Head of caudate nucleus (tissue), 42 donors: ENCODE measurements at places on chromosomes 5 and 9.

GRCh38 chr5:167943343-167943742 is 348.1 kb upstream of the WWC1 start:
- no peak for DNase-seq

GRCh38 chr9:114016629-114017423 is 61.3 kb downstream of the AMBP start:
- peak; percentile 3 for DNase-seq

DNA sequence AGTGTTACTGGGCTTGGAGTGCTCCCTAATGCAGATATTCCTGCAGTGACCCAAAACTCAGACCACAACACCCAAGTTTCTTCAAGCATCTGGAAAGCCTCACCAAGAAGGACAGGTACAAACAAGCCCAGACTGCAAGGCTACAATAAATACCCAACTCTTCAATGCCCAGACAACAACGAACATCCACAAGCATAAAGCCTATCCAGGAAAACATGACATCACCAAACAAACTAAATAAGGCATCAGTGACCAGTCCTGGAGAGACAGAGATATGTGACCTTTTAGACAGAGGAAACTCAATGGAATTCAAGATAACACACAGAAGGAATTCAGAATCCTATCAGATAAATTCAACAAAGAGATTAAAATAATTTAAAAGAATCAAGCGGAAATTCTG is 605.6 kb downstream of the PDE4D start:
- no peak for DNase-seq

- DNase-seq = no peak
Observed at GRCh38 chr9:31071606-31072286, 1312.7 kb upstream of the ACO1 start.

DNA sequence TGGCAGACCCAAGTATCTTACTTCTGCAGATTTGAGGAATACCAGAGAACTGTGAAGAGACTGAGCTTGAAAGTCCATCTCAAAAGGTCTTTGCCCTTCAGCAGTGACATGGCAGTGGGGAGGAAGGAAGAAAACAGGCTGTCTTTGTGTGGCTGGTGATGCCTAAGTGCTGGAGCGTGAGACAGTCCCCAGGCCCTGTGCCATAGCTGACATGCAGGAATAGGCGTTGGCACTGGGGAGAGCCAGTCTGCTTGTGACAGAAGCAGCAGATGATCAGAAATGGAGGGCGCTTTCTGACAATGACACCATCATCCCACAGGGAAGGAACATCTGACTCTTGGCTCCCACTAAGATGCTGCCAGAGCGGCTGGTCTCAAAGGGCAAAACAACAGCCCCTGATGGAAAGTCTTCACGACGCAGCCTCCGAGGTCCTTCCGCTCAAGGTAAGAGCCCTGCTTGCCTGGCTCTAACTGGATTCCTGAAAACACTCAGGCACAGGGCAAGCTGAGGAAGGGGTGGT is 15.5 kb upstream of the GLRX start:
- peak; percentile 72 for DNase-seq

- DNase-seq = no peak
Observed at GRCh38 chr5:135055396-135055795, 21.4 kb upstream of the PITX1 start.

DNA sequence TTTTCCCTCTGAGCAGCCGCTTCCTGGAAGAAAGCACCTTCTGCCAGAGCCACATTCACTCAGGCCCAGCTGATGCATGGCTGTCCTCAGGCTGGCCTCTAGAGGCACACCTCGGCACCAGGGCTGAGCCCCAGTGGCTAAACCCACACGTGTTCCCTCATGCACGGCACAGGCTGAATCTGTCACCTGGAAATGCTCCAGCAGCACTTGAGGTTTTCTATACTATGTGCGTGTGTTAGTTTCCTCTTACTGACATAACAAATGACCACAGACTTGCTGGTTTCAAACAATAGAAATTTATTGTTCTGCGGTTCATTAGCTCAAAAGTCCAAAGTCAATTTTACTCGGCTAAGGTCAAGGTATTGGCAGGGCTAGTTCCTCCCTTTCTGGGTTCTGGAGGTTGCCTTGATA is 141.4 kb downstream of the LRRC70 start:
- no peak for DNase-seq

DNA sequence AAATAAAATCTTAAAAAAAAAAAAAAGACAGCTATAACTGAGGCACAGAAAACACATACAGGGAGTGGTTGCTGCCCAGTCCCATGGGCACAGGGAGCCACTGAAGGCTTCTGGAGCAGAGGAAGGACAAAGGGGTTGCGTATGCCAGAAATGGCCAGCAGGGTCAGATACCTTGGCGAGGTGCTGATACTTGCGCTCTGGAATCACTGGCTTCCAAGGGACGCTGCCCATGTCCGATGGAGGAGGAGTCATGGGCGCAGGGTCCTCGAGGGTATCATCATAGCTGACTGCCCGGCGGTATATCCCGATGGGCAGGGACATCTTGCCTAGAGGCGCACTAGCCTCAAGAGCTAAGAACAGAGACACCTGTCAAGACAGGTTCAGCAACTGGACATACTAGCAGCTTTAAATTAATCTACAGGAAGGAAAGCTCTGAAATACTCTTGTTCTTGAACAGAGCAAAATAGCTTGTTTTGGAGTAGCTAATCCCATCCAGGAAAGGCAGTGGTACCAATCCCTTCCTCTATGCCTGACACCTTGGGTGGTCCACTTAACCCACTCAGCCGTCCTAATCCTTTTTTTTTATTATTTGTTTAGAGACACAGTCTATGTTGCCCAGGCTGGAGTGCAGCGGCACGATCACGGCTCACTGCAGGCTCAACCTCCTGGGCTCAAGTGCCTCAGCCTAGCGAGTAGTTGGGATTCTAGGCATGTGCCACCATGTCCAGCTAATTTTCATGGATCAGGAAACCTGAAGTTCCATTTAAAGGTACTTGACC is 6.0 kb downstream of the KIAA1191 start:
- no peak for DNase-seq

GRCh38 chr5:160539431-160539830 is 117.8 kb downstream of the PTTG1 start:
- no peak for DNase-seq

DNA sequence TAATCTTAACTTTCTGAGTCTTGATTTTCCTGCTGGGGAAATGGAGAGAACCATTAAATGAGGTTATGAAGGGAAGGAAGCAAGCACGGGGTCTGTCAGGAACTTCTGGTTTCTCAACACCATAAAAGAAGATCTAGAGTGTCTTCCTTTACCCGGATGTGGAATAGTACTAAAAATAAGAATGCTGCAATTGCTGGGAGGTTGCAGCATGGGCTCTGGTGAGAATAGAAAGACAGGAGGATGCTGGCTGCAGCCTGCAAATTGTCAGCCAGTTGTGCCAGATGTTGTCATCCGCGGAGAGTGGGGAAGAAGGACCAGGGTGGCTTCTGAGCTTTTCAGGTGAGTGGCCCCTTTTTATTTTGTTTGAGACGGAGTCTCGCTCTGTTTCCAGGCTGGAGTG is 69.3 kb upstream of the STC2 start:
- DNase-seq = no peak

- DNase-seq = no peak
Observed at GRCh38 chr9:124295159-124295794, 37.5 kb downstream of the NEK6 start.

DNA sequence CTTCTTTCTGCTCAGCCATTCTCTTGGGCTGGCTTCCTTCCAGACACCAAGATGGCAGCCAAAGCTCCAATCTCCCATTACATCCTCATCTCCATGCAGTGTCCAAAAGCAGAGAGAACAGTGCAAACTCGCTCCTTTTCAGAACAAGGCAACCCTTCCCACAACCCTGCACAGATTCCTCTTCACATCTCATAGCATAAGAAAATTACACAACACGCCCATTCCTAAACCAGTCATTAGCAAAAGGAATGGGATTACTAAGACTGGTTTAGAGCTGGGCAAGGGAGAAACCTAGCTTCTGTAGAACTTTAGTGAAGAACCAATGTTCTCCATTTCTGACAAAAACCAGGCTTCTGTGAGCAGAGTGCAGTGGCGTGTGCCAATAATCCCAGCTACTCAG is 51.5 kb upstream of the CTNNA1 start:
- no peak for DNase-seq

- DNase-seq = no peak
Observed at GRCh38 chr5:115948091-115948534, 14.2 kb upstream of the LVRN start.

DNA sequence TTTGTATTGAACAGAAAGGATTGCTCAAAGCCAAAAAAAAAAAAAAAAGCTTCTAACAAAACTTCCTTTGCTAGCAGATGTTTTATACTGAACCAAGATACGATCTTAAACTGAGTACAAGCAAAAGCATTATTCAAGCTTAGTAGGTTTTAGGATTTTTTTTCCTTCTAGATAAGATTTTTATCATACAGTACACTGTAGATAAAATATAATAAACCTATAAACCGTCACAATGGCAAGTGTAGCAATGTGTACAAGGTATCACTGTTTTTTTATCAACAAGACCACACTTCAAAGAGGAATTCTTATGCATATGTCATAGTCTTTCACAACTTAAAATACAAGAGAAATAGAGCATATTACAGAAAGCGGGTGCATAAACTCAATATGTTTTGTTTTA is 56.5 kb upstream of the TRPM3 start:
- DNase-seq = no peak

GRCh38 chr9:78606001-78606379 is 309.1 kb downstream of the PSAT1 start:
- no peak for DNase-seq

DNA sequence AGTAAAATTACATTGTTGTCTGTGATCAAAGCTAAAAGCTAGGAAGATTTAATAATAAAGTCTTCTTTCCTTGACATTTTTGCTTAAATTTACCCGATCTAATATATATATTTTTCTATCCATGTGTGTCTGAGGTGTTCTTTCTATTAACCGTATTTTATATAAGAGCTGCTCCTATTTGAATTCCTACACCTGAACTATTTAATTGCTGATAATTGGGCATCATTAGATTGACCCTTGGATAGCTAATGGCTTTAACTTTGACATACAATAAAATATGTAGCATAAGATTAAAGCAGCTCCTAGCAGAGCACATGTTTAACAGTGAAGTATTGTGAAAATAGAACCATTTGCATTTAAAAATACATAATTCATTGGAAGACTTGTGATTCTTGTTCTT is 792.7 kb downstream of the MAT2B start:
- DNase-seq = no peak

GRCh38 chr5:151249281-151249680 is 3.7 kb upstream of the GM2A start:
- DNase-seq = no peak

GRCh38 chr5:169753795-169754194 is 116.7 kb downstream of the DOCK2 start:
- DNase-seq = no peak

DNA sequence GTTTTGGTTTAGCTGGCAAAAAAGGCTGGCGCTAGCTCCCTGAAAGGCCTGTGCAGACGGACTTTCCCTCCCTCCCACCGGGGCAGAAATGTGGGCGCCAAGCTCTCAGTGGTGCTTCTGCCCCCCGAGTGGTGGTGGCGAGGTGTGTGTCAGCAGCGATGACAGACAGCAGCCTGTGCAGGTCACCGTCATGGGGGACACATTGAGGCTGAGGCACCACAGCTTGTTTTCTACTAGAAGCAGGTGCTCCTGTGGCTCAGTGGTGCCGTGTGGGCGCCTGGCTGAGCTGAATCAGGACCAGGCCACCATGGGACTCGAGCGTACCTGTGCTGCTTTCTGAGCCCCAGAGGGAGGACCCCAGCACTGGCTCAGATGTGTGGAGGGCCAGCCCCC is 6.2 kb downstream of the WNK2 start:
- no peak for DNase-seq

GRCh38 chr9:18010492-18010891 is 431.6 kb downstream of the SH3GL2 start:
- DNase-seq = no peak

DNA sequence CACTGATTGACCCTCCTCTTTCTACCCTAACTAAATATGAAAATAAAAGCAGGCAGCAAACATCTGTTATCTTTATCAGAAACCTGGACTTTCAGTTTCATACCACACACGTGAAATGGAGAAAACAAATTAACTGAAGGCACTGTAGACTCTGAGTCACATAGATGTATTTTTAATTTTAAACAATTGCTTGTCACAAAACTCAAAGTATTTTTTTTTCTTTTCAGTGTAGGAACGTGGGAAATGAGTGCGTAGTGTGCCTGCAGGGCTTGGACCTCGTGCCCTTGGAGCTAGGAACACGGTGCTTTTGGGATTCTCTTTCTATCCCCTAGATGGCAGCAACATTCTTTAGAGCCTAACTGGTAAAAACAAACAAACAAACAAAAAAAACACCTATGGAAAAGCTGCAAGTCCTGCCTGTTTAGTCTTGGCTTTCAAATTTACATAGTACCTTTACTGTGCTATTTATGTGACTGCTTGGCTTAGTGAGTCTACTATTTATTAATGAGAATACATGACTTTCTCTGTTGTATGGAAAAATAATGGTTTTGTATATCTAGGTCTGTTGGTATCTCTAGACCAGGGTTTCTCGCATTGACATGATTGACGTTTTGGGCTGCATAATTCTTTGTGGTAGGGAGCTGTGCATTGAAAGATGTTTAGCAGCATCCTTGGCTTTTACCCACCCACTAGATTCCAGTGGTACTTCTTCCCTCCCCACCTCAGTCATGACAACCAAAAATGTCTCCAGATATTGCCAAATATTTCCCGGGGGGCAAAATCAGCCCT is 16.8 kb upstream of the ACTBL2 start:
- peak; percentile 52 for DNase-seq

GRCh38 chr9:12923468-12924009 is 148.7 kb downstream of the LURAP1L start:
- DNase-seq = no peak

DNA sequence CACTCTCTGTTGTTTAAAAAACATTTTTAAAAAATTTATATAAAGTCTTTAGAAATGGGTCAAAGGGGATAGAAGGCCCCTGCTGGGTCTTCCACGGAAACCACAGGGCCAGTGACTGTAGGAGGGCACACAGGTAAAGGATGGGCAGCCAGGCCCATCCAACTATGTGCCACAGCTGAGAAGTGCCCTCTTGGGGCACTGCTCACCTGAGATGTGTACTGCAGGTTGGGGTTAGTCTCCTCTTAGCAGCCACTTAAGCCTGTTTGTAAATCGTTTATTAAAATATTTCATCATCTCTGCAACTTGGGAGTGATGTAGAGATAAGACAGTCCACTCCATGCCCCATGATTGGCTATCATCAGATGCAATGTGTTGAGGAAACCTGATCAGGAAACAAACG is 222.4 kb downstream of the DIRAS2 start:
- no peak for DNase-seq

DNA sequence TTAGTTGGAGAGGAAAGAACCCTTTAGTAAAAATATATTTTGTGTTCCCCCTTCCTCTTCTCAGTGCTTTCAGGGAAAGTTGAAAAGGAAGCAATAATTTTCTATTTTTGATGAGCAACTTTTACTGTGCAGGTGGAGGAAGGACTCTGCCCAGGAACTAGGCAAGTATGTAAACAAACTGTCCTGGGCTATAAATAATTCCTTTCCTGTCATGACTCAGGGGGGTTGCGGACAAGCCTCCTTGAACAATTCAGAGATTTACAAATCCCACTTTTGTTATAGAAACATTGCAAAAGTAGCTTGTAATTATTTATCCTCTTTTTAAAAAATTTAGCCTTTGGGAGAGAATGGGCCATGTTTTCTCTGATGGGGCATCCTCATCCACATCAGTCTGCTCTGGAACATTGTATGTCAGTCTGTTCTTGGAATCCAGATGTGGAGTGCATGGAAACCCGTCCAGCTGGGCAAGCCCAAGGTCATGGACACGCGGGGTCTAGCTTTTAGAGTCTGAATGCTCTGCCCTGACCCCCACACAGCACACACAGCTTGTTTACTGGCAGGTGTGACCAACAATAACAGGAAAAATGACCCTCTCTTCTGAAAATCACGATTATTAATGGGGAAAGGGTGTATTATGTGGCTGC is 127.6 kb downstream of the GADD45G start:
- no peak for DNase-seq

GRCh38 chr9:115328228-115328627 is 210.3 kb upstream of the TNC start:
- no peak for DNase-seq
